NCI-H1417 treated with DMSO at 0.1 percent for 48 hours (cell line): ENCODE measurements at places on chromosomes 11 and 22.

DNA sequence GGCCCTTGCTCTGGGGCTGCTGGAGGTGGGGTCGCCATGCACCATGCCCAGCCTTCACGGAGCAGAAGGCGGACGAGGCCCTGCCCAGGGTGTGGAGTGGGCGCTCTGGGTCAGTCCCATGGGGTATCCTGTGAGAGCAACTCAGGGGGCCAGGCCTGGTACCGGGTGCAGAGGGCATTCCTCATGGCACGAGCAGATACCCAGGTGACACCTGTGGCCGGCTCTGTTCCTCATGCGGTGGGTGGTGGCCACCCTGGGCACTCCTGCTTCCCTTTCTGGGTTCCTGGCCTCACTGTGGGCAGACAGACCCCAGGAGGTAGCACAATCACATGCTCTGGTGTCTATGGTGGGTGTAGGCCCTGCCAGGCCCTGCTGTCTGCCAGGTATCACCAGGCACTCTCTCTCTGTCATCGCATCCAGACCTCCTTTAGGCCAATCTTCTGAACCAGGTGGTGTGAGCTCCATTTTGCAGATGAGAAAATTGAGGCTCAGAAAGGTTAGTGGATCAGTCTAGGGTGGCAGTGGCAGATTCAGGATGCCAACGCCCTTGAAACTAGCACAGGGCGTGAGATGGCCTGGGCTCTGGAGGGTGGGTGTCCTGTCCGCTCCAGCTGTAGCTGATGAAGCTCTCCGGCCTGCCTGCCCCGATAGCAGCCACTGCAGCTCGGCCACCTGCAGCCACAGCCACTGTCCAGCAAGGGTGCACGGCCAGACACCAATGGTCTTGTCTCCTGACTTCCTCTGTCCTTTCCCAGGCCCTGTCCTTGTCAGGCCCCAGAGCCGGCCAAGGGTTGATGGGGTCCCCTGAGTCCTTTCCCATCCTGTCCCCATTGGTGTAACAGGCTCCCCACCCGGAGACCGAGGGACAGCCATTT, 15.1 kb downstream of the DGKZ start:
- DNase-seq, result no peak

- no peak for DNase-seq
Observed at GRCh38 chr22:34950489-34950888, 115.5 kb upstream of the ISX start.

DNA sequence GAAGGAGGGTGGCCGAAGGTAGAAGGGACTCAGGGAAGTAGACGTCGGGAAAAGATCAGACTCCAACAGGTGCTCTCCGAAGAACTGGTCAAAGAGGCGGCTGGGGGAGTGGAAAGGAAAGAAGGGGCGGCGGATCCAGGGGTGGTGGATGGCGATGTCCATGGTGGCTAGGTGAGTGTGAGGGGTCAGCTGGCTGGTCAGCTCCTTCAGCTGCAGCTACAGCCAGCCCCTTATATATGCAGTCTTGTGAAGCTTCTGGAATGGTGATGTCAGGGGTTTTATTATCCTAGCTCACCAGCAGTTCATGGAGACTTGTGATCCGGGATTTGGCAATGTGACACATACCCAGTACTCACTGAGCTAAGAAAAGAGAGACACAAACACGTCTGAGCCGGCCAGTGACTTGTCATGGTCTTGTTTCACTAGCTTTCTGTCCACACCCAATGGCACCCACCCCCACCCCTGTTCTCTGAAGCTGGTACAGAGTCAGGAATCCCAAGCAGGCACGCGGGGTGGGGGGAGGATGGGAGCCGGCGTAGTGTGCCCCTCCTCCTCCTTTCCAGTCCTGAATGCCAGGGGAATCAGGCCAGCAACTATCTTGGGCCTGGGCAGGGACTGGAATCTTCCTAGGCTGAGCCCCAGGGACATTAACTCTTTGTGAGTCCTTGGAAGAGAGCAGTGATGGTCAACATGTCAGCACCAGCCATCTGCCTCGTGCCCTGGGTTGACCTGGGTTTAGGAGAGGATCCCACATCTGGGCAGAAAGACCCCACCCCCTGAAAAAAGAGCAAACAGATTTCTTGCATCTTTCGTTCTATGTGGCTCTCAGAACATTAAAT, at the start of gene CRYAB:
Gene CRYAB (minus strand): TSS at position 208 of the 839 bp plus-strand sequence. CDS start 46 bp downstream, at position 162.
- no peak for DNase-seq

GRCh38 chr11:111905411-111905810, 6.2 kb downstream of the CRYAB start:
- no peak for DNase-seq

DNA sequence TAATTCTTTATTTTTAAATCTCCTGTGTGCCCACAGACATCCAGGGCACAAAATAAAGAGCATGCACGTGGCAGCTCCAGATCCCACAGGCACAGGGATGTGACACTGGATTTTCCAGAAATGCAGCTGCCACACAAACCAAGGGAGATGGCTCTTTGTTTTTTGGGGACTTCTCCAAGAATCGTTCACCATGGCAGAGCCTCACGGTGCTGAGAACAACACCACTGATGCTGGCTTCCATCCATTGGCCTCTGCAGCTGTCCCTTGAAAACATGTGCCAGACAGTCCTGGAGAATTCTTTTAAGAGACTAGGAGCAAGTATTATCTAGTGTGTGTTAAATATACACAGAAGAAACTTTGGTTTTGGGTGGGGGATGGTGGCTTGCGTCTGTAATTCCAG, 108.4 kb upstream of the SLC22A12 start:
- DNase-seq, result no peak

DNA sequence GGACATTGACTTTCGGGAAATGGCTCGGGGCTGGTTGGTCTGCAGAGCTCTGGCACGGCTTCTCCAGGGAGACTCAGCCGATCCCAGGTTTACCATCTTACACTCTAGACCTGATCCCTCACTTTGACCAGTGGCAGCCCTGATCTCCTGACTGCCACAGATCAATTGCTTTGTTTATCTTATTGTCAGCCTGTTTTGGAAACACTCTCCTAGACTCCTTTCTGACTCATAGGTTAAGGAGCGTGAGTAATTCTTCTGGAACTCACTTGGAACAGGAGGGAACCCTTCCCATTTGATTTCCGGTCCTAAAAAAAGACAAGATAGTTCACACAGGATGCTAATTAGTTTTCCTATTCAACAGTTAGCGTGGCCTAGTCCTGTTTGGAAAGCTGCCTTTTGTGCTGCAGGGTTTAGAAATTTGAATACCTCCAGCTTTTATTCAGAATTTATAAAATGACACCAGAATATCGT, 16.0 kb upstream of the BMAL1 start:
- DNase-seq, result no peak

- DNase-seq, result no peak
Observed at GRCh38 chr11:15114501-15115475, at the start of gene INSC. INSC (plus strand) TSS chr11:15114923; CDS start chr11:15149175, 34,252 bp downstream.

DNA sequence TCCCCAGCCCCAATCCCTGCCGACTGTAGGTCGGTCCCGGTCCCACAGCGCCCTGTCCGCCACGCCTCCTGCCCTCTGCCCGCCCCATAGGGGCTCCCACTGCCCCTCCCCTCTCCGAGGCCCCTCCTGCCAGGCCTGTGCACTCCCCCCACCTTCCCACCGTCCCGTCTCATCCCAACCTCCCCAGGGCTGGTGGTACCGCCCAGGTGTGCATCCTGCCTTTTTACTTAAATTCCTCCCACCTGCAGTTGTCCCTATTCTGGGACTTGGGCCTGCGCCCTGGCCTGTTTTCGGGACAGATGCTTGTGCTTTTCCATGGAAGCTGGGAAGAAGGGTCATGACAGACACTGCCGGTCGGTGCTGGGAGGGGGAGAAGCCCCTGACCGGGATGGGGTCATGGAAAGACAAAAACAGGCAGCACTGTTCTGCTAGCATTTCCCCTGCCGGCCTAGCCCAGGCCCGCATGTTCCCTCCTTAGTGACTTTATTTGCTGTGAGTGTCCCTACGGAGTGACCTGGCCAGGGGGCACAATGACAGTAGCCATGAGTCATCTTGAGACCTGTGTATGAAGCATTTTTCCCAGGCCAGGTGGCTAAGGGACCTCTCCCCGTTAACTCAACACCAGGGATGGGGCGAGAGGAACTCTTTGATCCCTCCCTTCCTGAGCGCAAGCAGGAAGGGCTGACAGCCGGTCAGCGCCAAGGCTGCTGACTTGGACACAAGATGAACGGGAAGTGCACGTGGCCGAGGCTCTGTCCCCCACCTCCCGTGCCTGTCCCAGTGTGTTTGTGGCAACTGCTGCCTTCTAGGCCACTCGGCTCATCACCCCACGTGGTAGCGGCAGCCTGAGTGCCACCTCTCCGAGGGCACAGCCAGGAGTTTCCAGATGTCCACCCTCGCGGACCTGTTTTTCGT, 7.1 kb downstream of the TBX1 start:
- no peak for DNase-seq

- DNase-seq, result no peak
Observed at GRCh38 chr11:68999093-68999747, 13.8 kb downstream of the MRGPRF start.

- no peak for DNase-seq
Observed at GRCh38 chr11:39102236-39102635, 2357.2 kb downstream of the LRRC4C start.

GRCh38 chr11:112797648-112798293, 163.4 kb upstream of the NCAM1 start:
- DNase-seq, result no peak

DNA sequence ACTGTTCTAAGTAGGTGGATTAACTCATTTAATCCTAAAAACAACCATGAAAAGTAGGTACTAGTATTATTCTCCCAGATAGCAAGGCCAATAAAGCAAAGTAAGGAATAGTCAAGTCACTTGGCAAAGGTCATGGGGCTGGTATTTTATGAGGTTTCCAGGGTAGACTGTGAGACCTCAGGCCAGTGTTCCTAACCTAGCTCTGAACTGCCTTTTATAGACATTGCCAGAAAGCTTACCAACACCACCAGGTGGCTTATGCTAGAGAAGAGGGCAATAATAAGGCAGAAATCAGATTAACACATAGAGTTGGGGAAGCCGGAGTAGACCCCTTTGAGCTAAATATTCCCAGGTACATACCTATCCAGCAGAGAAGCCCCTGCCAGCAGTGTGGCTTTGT, 490.9 kb upstream of the TENM4 start:
- no peak for DNase-seq

DNA sequence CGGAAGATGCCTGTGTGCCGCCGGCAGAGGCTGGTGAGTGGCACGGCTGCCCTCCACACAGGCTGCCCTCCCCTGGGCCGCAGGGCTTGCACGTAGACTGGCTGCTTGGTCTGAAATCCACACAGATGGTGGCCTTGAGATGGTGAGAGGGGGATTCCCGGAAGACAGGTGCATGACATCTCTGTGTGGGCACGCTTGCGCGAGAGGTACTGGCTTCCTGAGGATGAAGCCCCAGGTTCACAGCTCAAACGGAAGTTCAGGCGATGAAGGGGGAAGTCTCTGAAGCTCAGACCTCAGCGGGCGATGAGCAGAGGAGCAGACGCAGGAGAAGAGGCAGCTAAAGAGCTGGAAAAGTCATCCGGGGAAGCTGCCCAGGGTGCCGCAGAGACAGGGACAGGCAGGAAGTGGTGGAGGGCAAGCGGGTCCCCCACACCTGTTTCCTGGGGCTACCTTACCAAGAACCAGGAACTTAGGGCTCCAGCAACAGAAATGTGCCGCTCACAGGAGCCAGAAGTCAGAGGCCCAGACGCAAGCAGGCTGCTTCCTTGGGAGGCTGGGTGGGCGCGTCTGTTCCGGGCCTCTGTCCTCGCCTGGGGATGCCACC, 7.2 kb downstream of the CRELD2 start:
- DNase-seq, result no peak

DNA sequence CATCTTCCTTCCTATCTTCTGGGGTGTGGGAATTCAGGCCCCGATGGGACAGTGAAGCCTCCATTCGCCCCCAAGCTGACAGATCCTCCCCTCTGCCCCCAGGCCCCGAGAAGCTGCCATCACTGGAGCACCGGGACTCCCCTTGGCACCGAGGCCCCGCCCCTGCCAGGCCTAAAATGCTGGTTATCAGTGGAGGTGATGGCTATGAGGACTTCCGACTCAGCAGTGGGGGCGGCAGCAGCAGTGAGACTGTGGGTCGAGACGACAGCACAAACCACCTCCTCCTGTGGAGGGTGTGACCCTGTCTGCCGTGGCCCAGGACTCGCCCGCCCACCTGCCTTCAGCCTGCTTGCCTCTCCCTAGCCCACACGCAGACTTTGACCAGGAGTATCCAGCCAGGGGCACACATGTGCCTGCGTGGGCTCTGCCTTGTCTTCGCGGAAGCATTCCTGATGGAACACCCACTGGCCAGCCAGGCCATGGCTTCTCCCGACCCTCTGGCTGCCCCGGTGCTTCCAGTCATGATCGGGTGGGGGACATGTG, 8.6 kb upstream of the RELT start:
- no peak for DNase-seq

DNA sequence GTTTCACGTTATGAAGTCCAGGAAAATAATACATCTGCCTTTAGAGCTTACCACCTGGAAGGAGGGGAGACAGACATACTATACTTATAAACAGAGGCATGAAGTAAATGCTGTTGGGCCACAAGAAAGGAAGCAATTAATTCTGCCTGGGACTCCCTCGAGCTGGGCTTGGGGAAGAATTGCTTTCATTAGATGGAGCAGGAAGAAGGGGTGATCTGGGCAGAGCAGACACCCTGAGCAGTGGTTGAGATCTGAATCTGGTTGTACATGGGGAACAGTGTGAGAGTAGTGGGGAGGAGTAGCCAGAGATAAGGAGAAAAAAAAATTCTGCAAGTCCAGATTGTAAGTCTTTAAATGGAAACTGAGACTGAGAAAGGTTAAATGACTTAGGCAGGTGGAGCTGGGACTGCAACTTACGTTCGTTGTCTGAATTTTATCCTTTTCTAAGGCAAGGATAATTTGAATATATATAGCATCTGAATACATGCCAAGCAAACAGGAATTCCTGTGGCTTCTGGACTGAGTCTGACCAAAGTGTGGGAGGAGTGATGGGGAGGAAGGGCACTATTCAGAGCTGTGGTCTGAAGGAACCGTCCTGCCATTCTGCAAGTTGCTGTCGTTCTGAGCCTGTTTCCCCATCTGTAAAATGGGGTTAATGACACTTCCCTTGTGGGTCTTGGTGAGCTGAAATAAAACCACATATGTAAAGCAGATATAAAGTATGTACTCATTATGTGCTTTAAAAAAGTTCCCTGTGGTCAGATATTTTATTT, 7.9 kb downstream of the NCAM1 start:
- no peak for DNase-seq

DNA sequence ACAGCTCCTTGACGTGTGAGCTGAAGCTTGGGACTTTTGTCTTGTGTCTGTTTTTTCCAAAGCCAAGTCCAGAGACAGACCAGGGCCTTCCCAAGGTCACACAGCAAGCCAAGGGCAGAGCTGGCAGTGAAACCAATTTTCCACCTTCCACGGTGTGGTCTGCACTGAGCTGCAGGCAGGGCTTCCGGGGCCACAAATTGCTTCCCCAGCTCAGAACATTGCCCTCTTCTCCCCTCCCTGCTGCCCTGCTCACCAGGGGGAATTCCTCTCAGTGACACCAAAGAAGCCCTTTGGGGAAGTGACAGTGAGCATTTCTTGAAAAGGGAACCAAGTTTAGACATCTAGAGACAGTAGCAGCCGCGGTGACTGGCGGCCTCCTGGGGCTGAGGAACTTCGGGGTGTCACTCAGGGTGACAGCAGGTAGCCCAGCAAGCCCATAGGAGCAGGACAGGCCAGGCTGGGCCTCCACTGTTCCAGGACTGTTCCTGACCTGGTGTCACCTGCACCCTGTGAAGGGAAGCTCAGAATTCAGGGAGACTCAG, 9.2 kb downstream of the FXYD2 start:
- DNase-seq, result no peak
